ENCODE measurements at places on chromosomes 6 and 20.
A peak's percentile ranks its signal among the peaks of the same experiment; 100 is the strongest.

DNA sequence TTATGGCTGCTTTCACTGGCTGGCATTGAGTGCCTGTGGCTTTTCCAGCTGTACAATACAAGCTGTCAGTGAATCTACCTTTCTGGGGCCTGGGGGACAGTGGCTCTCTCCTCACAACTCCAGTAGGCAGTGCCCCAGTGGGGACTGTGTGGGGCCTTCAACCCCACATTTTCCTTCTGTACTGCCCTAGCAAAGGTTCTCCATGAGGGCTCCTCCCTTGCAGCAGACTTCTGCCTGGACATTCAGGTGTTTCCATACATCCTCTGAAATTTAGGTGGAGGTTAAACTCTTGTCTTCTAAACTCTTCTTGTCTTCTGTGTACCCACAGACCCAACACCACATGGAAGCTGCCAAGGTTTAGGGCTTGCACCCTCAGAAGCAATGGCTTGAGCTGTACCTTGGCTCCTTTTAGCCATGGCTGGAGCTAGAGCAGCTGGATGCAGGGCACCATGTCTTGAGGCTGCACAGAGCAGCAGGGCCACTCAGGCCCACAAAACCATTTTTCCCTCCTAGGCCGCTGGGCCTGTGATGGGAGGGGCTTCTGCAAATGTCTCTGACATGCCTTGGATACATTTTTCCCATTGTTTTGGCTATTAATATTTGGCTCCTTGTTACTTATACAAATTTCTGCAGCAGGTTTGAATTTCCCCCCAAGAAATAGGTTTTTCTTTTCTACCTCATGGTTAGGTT lies 9.6 kb downstream of the PEX7 start:
- no peak for DNase-seq

GRCh38 chr6:124967444-124967843 lies 5.2 kb downstream of the RNF217 start:
- DNase-seq: no peak

DNA sequence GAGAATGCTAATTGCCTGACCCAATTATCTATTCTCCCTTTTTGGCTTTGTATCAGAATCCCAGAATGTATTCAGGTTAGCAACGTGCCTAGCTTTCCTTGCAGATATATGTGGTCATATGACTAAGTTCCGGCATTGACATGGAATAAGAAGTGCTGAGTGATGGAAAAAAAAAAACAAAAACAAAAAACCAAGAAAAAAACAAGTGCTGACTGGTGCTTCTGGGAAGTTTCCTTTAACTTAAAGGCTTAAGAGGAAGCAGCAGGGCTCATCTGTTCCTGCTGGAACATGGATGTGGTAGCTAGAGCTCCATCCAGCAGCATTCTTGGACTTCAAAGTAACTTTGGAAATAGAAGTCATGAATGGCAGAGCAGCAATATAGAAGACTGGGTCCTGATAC lies 10.4 kb upstream of the RPF2 start:
- no peak for DNase-seq

DNA sequence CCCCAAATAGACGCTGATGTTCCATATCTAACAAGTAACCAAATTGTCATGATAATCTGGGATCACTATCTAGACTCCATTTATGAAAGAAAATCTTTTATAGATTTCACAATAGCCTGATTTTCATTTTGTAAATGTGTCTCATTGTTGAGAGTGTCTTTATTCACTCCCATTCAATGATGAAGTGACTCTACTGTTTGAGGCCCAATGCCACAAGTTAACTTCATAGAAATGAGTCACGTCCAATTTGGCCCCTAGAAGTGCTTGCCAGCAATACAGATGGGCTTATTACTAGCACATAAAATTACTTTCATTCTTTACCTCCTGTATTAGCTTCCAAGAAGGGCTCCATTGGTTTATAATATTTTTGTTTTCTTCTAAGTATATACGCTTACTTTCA lies 6.3 kb downstream of the IPCEF1 start:
- no peak for DNase-seq

DNA sequence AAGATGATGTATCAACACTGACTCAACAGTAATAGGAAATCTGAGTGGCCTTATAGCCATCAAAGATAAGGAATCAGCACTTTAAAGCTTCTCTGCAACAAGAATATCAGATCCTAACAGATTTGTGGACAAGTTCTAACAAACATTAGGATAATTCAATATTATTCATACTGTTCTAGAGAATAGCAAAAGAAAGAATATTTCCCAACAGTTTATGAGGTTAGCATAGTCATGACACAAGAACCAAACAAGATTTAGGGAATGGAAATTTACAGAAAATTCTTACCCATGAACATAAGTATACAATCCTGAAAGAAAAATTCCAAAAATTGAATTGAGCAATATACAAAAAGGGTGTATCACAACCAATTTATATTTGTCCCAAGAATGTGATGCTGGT lies 64.3 kb upstream of the BTBD3 start:
- no peak for DNase-seq

GRCh38 chr20:46545077-46545826 lies 5.2 kb downstream of the OCSTAMP start:
- no peak for DNase-seq

GRCh38 chr6:69735027-69735426 lies 61.8 kb downstream of the LMBRD1 start:
- no peak for DNase-seq

- DNase-seq: no peak
Measured at GRCh38 chr6:136262940-136263339, 12.8 kb upstream of the MTFR2 start.

DNA sequence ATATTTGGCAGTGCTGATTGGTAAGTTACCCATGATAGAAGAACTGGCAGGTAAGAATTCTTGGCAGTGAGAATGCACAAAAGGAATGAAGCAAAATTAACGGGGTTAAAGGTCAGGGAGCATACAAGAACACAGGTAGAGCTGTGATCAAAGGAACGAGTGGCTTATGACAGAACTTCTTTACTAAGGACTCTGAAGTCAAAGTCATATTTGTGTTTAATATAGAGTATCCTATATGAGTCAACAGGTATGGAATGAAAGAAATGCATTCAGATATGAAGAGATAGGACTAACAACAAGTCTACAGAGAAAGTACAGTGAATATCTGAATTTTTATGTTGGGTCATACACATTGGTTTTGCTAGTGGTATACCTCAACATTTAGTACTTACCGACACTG lies 209.0 kb upstream of the CITED2 start:
- DNase-seq: no peak

DNA sequence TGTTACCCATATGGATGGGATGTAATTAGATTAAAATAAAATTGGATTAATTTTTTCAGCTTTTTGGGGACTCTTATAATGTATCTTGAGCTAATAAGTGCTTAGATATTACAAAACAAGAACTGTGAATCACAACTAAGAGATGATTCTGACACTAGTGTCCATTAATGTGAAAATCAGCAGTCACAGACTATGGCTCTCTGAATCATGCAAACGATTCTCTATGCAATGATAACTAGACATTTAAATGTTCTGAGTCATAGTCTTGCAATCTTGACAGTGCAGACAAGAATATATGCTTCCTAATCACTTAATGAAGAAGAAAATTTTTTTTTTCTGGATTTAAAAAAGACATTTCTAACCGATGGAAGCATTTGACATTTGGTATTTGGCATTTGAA lies 82.2 kb upstream of the OPRM1 start:
- DNase-seq: no peak

DNA sequence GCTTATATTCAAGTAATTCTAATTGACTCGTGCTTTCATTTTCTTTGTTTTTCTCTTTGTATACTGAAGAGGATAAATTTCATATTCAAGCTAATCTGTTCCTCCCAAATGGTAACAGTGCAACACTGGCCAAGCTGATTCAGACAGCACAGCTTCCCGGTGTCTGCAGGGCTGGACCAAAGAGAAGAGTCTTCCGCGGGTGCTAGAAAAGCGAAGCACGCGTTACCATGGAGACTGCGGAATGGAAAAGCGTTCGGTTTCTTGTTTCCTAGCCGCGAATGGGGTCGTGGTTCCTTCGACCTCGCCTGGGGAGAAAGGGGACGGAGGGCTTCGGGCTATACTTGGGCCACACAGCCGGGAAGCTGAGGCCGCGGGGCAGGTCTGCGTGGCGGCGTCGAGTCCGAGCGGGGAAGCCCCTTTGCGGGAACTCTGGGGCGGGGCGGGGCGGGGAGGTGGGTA lies 6.2 kb upstream of the ZNF311 start:
- DNase-seq: peak; percentile 71

GRCh38 chr20:9128568-9128967 lies 59.7 kb downstream of the PLCB4 start:
- DNase-seq: no peak

- DNase-seq: no peak
Measured at GRCh38 chr6:113433335-113433991, 423.7 kb upstream of the MARCKS start.

GRCh38 chr6:37192666-37193065 lies 22.7 kb downstream of the PIM1 start:
- DNase-seq: no peak

GRCh38 chr6:35148167-35148741 lies 7.1 kb upstream of the TCP11 start:
- peak; percentile 69 for DNase-seq

DNA sequence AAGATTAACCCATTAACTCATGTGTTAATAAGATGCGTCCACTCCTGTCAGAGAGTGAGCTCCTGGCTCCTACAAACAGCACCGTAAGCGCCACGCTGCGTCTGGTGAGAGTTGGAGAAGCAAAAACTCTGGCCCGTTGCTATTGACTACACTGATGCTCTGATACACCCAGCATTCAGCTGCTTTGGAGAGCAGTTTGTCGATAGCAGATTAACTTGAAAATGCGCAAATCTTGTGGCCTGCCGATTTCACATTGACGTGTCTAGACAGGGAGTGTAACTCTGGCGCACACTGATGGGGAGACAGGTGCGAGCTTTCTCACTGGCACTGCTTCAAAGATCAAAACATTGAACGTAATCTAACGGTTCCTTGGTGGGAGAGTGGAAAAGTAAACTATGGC lies 151.7 kb upstream of the RPS6KA2 start:
- no peak for DNase-seq

- DNase-seq: no peak
Measured at GRCh38 chr20:19520261-19520660, 237.8 kb upstream of the RIN2 start.

- DNase-seq: no peak
Measured at GRCh38 chr6:36791085-36791484, 48.2 kb downstream of the CPNE5 start.

GRCh38 chr20:35146299-35146919 lies 727 bp downstream of the EDEM2 start:
- peak; percentile 50 for DNase-seq

- peak; percentile 80 for DNase-seq
Measured at GRCh38 chr6:148747471-148748165, 788 bp downstream of the UST start.

DNA sequence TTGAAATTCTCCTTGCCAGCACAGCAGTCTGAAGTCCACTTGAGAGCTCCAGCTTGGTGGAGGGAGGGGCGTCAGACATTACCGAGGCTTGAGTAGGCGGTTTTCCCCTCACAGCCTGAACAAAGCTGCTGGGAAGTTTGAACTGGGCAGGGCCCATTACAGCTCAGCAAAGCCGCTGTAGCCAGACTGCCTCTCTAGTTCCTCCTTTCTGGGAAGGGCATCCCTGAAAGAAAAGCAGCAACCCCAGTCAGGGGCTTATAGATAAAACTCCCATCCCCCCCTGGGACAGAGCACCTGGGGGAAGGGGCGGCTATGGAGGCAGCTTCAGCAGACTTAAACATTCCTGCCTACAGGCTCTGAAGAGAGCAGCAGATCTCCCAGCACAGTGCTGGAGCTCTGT lies 325.3 kb downstream of the GJA1 start:
- peak; percentile 21 for DNase-seq

- DNase-seq: no peak
Measured at GRCh38 chr6:56692523-56693245, 50.0 kb upstream of the DST start.

GRCh38 chr6:25202504-25202903 lies 76.7 kb upstream of the CARMIL1 start:
- no peak for DNase-seq

- no peak for DNase-seq
Measured at GRCh38 chr20:17860301-17861197, 108.0 kb downstream of the SNX5 start.

- DNase-seq: no peak
Measured at GRCh38 chr6:123803504-123804013, at the start of gene NKAIN2. NKAIN2 (plus strand) TSS chr6:123803865.

DNA sequence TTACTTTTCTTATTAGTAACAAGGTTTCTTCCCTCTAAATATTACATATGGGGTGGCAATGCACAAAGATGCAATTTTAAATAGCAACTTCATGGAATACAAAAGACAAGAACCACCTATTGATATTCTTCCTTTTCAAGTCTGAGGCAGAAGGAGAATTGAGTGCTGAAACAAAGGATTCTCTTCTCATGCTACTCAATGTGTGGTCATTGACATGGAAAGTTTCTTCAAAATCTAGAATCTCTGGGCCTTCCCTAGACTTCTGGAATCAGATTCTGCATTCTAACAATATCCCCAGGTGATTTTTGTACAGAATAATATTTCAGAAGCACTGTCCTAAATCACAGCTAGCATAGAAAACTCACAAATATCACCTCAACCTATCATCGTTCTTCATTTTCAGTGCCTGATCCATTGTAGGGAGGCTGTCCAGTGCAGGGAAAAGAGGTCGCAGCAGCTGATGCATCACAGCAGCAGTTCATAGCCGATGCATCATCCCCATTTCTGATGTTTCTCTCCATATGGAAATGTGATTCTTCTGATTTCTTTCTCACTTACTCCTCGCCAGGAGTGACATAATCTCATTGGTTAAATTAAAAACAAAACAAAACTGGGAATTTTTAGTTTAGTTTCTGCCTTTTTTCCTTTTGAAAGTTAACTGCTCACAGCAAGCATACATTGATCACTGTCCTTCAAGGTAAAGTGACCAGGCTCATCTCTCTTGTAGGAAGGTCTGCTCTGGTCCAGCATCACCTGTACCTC lies 139.5 kb upstream of the FAM83B start:
- DNase-seq: no peak

DNA sequence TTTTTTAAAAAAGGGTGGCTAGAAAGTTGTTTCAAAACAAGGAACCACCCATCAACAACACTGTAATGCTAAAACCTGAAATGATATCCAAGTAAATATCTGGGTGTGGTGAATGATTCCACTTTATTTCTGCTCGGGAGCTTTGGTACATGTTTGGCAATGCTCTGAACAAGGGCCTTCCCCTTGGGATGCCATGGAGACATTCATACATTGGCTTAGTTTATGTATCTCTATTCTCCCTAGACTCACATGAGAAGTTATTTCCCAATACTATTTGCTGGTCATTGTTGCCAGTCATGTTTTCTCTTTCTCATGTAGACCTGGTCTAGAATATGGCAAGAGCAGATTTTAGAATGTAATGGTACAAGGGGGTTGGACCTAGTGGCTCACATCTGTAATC lies 22.9 kb downstream of the ADTRP start:
- no peak for DNase-seq
